ENCODE measurements at places on chromosomes 6 and 20.

- no peak for DNase-seq
These were observed 55.1 kb upstream of the B3GAT2 start for GRCh38 chr6:71011871-71012371.

DNA sequence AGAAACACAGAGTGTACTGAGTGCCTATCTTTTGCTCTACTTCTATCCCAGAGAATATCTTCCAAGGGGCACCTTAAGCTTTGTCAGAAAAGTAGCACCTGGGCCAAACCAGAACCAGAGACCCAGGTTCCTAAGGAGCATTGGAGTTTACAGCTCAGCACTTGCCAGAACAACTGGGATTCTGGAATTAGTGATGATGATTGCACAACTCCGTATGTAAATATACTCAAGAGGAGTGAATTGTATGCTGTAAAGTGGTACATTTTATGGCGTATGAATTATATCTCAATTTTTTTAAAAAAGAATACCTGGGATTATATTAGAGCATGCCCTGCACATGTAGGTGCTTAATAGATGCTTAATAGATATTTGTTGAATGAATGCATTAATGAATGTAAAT lies 36.2 kb upstream of the EPB41L1 start:
- no peak for DNase-seq

GRCh38 chr6:10886691-10887502 lies at the start of gene SYCP2L:
SYCP2L (plus strand) TSS chr6:10887052; CDS start chr6:10887127, 75 bp downstream.
- DNase-seq: no peak

DNA sequence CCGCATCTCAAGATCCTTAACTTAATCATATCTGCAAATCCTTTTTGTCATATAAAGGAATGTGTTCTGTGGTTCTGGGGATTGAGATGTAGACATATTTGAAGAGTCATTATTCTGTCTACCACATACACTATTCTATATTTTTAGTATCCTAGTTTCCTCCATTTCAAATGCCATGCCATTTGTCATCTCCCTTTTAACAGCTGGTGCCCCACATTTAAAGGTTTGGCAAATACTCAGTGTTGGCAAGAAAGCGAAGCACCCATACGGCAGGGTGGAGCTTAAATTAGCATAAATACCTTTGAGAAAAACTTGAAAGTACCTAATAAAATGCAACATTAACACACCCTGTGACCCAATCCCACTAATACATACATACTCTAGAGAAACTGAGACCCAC lies 31.7 kb downstream of the PAK5 start:
- DNase-seq: no peak

GRCh38 chr6:63504777-63505384 lies 67.4 kb upstream of the LOC128125822 start:
- no peak for DNase-seq

DNA sequence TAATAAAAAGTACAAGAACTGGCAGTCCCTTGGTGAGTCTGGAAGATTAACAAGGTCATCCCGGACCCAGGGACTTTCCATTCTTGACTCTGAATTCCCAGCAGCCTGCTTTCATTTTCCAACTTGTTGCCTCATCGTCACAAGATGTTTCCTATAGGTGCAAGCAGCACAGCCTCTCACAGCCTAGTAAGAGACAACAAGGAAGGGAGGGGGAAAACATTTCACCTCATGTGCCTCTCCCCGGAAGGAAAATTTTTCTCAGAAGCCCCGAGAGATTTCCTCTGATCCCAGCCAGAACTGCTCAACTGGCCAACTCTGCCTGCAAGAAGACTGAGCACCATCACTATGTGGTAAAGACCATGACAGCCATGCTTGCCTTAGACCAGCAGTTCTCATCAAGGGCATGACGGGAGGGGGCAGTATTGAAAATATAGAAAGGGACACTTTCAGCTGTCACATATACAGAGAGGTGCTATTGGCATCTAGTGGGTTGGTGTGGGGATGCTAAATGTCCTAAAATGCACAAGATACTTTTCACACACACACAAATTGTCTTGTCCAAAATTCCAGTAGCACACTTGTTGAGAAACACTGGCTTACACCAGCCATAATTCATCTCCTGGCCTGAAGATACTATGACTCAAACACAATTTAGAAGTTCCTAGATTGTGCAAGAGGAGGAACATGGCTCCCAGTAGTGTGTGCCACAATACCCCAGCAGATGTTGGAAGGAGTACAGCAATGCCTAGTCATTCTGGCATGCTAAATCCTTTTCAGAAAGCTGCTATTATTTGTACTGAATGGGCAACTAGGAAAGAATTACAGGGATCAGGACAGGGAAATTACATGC lies 10.8 kb upstream of the WTAP start:
- no peak for DNase-seq

DNA sequence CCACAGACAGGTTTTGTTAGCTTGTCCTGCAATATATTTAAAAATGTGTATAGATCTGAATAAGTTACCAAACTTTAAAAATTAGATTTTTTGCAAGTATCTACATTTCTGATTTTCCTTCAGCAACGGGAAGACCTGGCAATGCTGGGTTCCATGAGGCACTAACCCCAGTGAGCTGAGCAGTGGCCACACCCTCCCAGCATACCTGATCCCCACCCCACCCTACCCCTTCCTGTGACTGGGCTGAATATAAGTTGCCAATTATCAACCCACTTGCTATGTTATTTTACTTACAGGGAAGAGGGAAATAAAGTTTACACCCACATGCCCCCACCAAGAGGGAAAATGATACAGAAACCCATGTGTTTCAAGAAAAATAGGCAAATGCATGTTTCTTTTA lies 70.3 kb upstream of the RALGAPA2 start:
- DNase-seq: no peak

GRCh38 chr6:34657037-34657306 lies 39.6 kb downstream of the ILRUN start:
- no peak for DNase-seq

DNA sequence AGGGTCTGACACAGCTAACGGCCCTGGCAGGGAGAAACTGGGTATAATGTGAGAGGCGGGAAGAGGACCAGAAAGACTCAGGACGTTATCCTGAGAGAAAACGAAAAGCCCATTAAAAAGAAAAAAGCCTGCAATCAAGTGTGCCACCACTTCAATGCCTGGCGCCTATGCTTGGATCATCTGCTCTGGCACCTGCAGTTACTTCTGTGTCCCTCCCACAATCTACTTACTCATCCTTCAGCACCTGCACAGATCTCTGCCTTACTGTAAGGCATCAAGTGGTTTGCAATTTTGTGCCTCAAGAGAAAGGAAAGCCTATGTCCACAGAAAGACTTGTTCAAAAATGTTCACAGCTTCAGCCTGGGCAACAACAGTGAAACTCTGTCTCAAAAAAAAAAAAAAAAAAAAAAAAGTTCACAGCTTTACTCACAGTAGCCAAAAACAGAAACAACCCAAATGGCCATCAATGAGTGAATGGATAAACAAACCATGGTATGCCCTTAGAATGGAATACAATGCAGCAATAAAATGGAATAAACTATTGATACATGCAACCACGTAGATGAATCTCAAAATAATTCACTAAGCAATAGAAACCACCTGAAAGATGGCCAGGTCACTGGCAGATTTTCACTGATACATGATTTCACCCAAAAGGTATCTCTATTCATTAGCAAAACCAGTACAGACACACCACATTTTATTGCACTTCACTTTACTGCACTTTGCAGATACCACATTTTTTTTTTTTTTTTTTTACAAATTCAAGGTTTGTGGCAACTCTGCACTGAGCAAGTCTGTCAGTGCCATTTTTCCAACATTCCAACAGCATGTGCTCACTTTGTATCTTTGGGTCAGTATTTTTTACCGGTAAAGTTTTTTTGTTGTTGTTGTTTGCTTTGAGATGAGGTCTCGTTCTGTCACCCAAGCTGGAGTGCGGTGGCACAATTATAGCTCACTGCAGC lies 48.6 kb downstream of the ABHD12 start:
- DNase-seq: no peak

- DNase-seq: no peak
These were observed 11.5 kb downstream of the RNF217 start for GRCh38 chr6:124973780-124974179.

DNA sequence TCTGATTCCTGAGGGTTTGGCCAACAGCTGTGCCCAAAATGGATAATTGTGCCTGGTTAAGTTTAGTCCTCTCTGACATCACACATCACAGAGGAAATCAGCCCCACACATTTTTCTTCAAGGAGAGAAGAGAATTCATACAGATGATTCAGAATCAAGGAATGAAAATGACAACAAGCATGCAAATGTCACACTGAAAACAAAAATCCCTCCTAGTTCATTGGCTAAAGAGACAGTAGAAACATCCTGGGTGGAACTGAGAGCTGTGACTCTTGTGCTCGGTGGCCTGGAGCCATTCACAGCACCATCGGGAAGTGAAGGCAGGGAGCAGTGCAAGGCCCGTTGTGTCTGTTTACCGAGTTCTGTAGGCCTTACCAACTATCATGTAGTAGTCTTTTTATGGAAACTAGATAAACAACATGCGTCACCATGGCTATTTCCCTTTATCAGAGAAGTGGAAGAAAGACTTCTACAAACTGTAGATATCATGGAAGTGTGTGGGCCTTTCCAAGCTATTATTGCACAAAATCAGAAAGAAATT lies 81.7 kb upstream of the TENT5A start:
- DNase-seq: no peak

DNA sequence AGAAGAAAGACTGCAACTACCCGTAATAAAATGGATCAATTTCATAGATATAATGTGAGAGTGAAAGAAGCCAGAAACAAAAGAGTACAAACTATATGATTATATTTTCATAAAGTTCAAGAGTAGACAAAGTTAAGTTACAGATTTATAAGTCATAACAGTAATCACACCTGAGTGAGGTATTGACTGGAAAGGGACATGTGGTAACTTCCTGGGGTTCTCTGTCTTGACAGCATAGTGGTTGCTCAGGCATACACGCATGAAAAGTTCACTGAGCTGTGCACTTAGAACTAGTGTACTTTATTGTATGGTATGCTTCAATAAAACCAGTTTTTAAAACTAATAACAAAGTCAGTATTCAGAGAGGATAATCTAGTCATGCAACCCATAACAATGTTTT lies 653.6 kb downstream of the EPM2A start:
- no peak for DNase-seq

GRCh38 chr20:59576216-59576953 lies 28.0 kb upstream of the PHACTR3 start:
- DNase-seq: no peak

Data from activated T-cell treated with anti-CD3 and anti-CD28 coated beads for 24 hours (primary cell).